ENCODE measurements at places on chromosomes 12 and 14.

- DNase-seq: no peak
These were observed 4.3 kb downstream of the P2RX4 start for GRCh38 chr12:121214166-121214777.

- no peak for DNase-seq
These were observed 9.1 kb upstream of the RPAP3 start for GRCh38 chr12:47714826-47715386.

- DNase-seq: no peak
These were observed 37.2 kb downstream of the LRP6 start for GRCh38 chr12:12229556-12230092.

DNA sequence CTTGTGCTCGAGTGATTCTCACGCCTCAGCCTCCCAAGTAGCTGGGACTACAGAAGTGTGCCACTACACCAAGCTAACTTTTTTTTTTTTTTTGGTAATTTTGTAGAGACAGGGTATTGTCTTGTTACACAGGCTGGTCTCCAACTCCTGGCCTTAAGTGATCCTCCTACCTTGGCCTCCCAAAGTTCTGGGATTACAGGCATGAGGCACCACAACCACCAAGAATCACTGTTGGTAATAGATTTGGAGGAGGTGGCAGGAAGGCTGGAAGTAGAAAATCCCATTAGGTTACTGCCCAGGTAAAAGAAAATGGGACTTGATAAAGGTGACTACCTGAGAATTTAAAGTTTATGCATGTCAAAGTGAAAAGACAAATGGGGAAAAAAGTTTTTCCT lies 1.4 kb upstream of the CDCA4 start:
- DNase-seq: no peak

- peak; percentile 35 for DNase-seq
These were observed 143.0 kb upstream of the DDHD1 start for GRCh38 chr14:53295985-53296582.
